ENCODE measurements at places on chromosomes 3 and 15.

GRCh38 chr3:46228260-46229242 is 13.7 kb upstream of the CCR3 start:
- peak; percentile 66 for DNase-seq

- DNase-seq = no peak
These were observed 50.7 kb upstream of the NIPA1 start for GRCh38 chr15:22735781-22736180.

DNA sequence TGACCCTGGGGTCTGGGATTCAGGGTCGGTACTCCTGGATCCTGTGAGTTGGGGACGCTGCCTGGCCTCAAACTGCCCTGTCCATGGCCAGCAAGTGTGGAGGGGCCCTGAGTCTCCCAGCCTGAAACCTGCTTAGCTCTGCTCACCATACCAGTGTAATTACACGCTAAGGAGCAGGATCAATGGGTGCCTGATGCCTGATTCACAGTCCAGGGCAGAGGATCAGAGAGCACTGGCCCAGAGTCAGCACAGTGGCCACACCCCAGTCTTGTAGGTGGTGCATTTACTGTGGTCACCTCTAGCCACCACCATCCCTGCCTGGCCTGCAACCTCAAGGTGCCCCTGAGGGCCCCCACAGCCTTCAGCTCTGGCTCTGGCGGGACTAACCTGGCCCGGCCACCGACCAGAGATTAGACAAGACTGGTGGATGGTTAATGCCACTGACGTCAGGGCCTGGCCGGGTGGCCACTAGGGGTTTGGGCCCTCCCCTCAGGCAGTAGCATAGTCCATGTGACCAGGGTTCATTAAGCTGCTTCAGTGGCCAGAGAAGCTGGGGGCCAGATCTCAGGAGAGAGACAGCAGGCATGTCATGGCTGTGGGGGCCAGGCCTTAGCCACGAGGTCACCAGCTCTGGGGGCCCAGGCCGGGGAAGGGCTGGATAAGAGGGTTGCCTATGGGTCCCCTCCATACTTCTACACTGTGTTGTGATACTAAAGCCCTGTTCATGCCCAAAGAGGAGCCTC is 3.3 kb upstream of the SLC38A3 start:
- DNase-seq = no peak

- DNase-seq = peak; percentile 78
These were observed 33.3 kb downstream of the CA12 start for GRCh38 chr15:63348392-63348791.

DNA sequence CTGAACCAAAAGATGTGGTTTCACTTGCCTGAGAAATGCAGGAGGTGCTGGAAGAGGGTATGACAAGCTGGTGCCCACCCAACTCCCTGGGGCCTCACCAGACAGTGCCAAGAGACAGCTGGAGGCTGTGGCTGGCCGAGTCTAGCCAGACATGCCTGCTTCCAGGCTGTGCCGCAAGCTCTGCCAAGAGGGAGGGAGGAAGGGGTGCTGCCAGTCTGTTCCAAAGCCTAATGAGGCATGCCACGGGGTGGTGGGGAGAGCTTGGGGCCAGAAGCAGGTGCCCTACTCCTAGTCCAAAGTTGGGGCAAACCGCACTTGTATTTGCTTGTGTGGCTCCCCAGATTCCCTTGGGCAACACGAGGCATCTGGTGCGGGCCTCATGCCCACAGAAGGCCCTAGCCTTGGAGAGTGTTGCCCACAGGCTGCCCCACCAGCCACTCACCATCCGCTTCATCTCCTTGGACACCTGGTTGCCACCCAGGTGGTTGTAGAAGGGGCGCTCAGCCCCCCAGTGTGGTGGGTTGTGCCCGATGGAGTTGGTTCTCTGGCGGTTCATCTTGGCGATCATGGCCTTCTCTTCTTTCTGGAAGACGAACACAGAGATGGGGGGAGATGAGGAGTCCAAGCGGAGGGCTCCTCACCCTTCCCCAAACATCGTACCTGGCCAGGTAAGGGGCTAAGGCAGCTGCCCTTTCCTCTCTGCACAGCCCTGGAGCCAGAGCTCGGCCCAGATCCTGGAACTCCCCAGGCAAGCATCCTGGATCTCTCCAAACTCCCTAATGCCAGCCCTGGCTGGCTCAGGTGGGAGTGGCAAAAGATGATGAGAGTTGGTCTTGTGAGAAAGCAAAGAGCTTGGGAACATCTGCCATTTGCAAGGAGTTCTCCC is 123.4 kb downstream of the SEC22A start:
- no peak for DNase-seq

DNA sequence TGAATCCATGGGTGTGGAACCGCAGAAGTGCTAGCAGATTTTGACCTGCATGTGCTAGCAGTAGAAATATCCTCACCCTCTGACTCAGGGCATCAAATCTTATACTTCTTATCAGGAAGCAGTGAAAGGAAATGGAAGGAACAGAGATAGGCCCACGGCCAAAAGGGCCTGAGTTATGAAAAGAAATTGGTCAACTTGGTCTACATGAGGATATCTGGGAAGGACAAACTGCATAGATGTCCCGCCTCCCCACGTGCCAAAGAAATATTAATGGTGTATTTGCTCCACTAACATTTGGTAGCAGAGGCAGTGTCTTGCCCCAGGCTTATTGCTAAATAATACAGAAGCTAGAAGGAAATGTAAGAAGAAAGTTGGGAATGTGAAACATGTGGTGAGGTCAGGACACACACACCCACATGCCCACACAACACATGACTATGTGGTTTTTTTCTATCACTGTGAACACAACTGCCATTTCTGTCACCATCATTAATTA is 93.6 kb upstream of the COL8A1 start:
- DNase-seq = peak; percentile 34

GRCh38 chr3:57826245-57826951 is 70.3 kb downstream of the SLMAP start:
- DNase-seq = no peak

GRCh38 chr3:59440285-59441028 is 390.6 kb upstream of the CFAP20DC start:
- DNase-seq = no peak

DNA sequence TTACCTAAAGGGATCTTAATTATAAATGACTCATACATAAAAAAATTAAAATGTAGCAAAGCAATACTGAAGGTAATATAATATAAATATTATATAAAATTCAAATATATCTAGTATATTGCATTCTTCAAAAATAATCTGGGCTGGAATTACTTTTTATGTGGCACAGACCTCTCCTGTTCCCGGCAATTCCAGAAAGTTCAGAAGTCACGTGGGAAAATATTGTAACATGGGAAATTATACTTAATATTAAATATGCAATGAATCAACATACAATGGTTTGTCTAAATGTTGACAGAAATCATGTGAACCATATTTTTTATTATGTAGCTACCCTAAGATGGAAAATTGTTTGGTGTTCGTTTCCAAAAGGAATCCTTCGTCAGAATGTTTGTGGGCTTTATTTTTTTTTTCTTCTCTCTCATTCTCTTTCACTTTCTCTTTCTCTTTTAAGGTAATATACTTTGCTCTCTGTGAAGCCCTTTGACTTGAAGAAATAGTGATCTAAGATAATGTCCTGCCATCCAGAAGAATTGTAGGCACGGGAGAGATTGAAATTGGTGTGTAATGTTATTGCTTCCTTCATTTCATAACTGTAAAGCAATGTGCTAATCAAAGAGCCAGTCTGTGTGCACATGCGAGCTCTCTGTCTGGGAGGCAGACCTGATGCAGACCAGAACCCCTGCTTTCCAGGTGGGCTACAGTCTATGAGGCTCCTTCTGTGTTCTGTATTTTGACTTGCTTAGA is 559.4 kb downstream of the NR2F2 start:
- DNase-seq = no peak

- DNase-seq = peak; percentile 20
These were observed 72.8 kb downstream of the UBE3A start for GRCh38 chr15:25366058-25366457.

DNA sequence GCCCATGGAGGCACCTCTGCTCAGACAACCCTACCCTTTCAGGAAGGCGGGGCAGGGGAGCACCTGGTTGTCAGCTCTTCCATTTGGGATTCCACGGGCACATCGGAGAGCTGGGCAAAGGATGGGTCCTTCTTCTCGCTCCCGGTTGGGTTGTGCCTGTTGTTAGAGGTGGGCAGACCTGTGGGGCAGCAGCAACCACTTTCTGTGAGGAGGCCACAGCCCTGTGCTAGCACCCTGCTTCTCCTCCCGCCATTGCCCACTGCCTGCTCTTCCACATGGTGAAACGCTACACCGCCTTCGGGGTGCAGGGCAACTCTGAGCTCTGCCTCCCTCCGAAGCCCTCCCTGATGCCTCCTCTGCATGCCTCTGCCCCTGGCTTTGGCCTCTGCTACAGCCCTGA is 7.0 kb upstream of the HHATL start:
- no peak for DNase-seq

GRCh38 chr15:78370013-78370412 is 29.9 kb downstream of the CRABP1 start:
- DNase-seq = no peak

GRCh38 chr3:45021524-45022297 is 4.4 kb upstream of the CLEC3B start:
- DNase-seq = no peak

- DNase-seq = no peak
These were observed 197.7 kb downstream of the CD47 start for GRCh38 chr3:107892955-107893624.

GRCh38 chr15:72783004-72783639 is 436 bp downstream of the ADPGK start:
- DNase-seq = peak; percentile 98

DNA sequence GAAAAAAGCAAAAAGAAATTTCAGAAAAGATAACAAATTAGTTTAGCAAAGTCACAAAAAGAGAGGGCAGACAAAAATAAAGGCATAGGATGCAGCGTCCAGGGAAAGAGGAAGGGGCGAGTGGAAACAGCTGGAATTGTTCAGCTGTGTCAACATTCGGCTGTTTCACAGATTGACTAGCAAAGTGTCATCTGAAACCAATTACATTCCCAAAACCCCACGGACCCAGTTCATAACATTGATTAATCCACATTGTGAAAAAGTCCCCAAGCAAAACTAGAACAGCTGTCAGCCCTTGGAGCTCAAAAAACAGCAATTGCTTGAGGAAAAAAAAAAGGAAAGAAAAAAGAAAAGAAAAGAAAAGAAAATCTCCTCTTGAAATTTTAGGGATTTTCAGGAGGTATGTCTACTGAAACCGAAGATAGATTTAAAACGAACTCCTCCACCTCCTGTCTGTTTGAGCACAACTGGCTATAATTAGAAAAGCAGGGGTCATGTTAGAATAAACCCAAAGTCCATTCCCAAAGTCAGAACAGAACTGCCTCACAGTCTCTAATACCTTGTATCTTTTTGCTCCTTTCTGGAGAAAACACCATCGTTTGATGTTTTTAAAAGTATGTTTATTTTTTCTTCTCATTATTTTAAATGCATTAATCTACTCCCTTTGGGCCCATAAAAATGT is 159.6 kb downstream of the RORA start:
- DNase-seq = no peak

GRCh38 chr3:146536681-146537080 is 7.7 kb downstream of the PLSCR1 start:
- DNase-seq = no peak

- DNase-seq = no peak
These were observed 28.2 kb downstream of the MEIS2 start for GRCh38 chr15:37072181-37072580.

DNA sequence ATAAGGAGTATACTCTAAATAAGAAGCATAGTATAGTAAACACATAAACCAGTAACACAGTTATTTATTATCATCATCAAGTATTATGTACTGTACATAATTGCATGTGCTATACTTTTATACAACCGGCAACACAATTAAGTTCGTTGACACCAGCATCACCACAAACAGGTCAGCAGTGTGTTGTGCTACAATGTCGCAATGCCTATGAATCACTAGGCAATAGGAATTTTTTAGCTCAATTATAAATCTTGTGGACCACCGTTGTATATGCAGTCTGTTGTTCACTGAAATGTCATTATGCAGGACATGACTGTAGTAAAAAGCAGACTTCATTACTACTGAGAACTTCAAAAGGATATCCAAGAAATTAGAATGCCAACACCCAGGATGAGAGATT is 177.0 kb downstream of the PDCD6IP start:
- no peak for DNase-seq

DNA sequence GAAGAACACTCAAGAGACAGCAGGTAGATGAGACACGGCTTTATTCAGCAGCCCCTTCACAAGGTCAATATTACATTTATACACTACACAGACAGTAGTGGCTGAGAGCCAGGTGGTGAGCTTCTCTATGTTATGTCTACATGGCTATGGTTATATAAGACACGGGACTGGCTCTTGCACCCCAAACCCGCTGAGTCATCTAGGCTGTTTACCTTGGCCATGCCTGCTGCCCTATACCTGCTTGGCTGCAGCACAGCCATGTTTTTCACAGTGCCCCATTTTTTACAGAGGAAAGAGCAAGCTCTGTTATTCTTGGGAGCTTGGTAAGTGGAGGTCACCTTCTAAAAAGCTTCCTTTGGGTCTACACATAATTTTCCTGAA is 231.6 kb downstream of the IGSF11 start:
- DNase-seq = no peak

- no peak for DNase-seq
These were observed 6.0 kb downstream of the IL1RAP start for GRCh38 chr3:190519886-190520285.

GRCh38 chr15:38224486-38224885 is 28.1 kb upstream of the SPRED1 start:
- DNase-seq = no peak

GRCh38 chr3:6526861-6527260 is 334.1 kb upstream of the GRM7 start:
- DNase-seq = no peak

DNA sequence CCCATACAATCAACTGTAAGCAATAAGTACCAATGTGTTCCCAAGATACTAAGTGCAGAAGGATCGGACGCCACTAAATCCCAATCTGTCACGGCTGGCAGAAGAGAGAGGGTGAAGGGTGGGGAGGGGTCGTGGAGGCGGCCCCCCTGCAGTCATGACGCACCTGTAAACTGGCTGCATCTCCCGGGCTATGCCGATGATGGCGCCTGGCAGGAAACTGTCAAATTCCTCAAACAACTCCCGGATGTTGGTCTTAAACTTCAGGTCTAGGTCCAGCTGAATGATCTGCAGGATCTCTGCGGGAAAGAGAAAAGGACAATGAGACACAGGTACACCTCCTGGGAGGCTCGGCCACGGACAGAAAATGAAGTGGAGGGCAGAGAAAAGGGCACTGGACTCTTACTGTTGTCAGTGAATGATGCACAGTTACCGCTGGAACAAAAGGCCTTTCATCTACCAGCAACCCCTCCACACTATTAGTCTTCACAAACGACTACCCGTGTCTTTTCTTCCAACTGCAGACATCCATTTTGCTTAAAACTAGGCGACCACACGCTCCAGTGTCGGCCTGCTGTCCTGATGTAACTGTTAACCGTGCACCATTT is 114.6 kb downstream of the XXYLT1 start:
- DNase-seq = no peak

DNA sequence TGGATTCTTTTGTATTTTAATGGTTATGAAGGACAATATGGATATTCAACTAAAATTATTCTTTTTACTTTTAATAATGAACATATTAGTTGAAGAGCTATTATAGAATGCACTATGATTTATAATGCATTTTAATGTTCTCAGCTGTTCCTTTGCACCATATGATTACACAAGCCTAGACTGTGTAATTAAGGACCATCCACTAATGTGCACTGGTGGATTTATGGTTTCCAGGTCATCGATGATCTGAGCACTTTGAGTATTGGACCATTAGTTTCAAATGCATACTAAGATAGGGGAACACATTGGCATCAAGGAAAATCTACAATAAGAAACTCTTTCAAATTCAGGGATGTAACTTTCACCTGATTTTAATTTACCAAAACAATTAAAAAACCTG is 16.8 kb downstream of the LRRN1 start:
- DNase-seq = no peak

All from inflammatory macrophage treated with lipopolysaccharide for 4 hours (primary cell).